ENCODE measurements at places on chromosomes 11 and 22.

DNA sequence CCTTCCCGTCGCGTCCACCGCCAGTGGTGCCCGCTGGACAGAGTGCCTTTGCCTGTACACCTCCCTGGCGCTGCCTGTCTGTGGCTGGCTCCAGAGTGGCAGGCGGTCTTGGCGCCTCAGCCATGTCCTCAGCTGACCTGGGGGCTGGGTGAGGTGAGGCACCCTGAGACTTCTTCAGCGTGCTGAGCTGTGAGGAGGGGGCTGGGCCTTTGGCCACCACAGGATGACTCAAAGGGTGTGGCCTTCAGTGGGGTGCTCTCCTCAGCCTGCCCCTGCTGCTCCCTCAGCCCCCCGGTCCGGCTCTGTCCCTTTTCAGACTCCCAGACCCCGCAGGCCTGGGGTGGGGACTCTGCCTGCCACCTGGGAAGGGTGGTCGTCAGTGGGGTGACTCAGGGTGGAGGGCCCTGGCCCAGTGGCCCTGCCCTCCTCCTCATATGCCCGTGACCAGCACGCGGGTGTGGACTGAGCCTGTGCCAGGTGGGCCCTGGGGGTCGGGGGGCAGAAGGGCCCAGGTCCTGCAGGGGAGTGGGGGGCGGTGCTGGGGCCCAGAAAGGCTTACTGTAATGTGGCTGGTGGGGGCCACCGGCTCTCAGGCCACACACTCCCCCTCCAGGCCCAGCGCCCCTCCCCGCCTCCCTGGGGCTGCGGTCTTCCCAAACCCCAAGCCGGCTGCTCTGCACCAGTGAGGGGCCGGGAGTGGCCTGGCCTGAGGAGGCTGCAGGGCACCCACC is 15.9 kb downstream of the CRELD2 start:
- no peak for DNase-seq

DNA sequence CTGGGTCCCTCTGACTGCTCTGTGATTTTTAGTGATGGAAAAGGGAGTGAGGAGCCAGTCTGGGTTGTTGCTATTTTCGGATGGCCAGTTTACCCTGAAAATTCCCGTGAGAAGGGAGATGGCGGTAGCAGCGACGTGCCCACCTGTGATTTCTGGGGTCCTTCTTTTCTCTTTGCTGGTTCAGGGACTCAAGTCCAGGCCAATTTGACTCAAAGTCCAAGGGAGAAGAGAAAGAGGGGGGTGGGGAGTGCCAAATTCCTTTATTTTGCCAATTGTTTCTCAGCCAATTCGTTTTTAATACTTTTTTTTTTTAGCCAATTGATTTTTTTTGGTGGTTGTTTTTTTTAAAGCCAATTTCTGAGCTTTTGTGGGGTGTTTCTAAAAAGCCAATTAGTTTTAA is 6.9 kb downstream of the IGF2 start:
- no peak for DNase-seq

DNA sequence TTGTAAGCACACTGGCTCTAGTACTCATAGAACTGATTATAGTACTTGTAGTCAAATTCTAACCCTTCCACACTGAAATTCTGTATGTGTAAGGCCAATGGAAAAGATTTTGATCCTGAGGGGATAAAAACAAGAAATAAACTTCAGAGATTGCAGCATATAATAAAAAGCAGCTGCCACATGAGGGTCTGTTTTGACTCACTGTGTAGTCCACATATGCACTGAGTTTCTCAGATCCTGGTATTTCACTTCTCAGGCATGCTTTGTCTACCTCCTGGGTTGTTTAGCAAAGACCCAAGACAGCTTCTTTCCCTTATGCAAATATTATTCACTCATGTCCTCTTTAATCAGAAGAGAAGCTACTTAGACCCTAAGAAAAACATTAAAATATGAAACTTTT is 71.1 kb upstream of the SLC5A12 start:
- DNase-seq, result no peak

- DNase-seq, result no peak
Measured at GRCh38 chr22:49693848-49694247, 133.8 kb downstream of the BRD1 start.

- DNase-seq, result no peak
Measured at GRCh38 chr22:46065691-46066454, 84.5 kb upstream of the PPARA start.

DNA sequence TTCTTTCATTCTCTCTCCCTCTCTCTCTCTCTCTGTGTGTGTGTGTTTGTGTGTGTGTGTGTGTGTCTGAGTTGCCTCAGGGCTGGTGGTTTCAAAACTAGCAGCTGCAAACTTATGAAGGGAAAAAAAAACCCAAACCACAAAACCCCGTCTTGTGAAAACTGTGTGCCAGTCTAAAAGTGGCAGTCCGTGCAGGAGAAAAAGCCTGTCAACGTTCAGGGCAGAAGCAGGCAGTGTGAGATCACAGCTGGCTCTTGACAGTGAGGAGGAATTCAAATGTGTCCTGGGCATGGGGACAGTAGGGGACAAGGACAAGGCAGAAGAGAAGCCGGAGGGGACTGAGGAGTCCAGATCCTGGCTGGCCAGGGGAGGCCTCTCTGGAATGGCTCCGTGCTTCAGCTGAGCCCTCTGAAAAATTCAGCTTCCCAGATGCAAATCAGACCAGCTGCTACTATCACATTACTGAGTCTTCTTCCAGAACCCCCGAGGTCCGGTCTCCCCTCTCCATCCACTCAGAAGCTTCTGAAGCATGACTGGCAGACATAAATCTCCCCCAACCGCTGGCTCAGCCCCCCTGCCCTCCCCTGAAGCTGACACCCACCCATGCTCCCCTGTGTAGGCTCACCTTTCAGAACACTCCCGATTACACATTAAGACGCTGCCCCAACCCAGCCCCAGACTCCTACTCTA is 31.9 kb downstream of the FLI1 start:
- DNase-seq, result no peak

DNA sequence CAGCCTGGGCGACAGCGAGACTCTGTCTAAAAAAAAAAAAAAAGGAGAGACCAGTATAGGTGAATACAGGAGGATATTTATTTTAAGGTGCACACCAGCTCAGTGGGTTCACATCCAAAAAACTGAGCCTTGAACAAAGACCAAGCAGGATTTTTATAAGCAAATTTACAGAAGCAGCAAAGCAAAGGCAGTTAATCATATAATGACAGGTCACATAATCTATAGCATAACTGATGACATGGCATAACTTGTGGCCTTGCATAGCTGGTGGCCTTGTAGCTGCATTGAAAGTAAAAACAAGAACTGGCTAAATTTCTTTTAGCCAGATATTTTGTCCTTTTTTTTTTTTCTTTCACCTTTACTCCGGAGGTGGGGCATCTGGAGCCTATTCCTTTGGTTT is 2.7 kb upstream of the PLAAT3 start:
- no peak for DNase-seq

DNA sequence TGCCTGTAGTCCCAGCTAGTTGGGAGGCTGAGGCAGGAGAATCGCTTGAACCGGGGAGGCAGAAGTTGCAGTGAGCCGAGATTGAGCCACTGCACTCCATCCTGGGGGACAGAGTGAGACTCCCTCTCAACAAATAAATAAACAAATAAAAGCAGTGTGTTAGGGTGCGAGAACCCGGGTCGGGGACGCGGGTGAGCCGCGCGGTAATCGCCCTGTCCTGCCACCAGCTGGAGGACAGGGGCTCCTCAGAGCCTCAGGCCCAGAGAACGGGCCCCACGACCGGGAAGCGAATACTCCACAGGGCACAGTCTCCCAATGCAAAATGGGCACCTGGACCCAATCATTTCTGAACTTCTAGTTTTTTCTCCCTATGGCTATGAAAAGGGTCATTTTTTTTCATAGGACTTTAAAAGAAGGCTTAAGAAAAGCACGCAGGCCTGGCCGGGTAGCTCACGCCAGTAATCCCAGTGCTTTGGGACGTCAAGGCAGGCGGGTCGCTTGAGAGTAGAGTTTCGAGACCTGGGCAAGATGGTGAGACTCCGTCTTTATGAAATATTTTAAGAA is 744 bp upstream of the MCM5 start:
- DNase-seq, result no peak

GRCh38 chr11:72730737-72731136 is 21.5 kb downstream of the ARAP1 start:
- no peak for DNase-seq

- DNase-seq, result no peak
Measured at GRCh38 chr11:115085461-115086210, 407.3 kb downstream of the NXPE2 start.

GRCh38 chr11:45324459-45324858 is 38.3 kb upstream of the SYT13 start:
- no peak for DNase-seq

DNA sequence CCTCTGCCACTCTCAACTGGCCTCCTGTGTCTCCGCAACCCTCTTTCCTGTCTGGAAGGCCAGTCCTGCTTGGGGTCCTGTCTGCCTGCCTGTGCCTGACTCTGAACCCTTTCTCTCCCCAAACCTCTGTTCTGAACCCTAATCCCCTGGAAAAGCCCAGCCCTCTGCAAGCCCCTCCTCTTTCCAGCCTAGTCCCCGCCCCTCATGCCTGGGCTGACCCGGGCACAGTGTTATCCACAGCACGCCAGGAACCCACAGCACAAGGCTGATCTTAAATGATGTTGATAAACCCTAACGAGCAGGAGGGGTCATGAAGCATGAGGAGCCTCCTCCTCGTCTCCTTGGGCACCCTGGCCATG is at the start of gene IFITM10:
TSS of gene IFITM10 (minus strand) at position 115 of the 359 bp plus-strand sequence. CDS start 153 bp downstream, outside the sequence.
- DNase-seq, result no peak

- no peak for DNase-seq
Measured at GRCh38 chr22:23696326-23696851, 5.6 kb downstream of the RGL4 start.

DNA sequence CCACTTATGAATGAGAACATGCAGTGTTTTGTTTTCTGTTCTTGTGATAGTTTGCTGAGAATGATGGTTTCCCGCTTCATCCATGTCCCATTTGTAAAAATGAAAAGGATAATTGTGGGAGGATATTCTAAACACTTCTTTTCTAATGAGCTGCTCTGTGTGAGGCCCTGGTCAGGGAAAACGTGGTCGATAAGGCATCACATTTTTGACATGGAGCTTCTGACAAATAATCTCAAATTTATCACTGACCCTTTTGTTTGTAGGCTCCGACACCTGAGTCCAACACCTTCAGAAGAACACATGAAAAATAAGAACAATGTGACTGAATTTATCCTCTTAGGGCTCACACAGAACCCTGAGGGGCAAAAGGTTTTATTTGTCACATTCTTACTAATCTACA is at the start of gene OR4A15:
TSS of gene OR4A15 (plus strand) at position 301 of the 400 bp plus-strand sequence. CDS start at position 301, 0 bp downstream.
- DNase-seq, result no peak

DNA sequence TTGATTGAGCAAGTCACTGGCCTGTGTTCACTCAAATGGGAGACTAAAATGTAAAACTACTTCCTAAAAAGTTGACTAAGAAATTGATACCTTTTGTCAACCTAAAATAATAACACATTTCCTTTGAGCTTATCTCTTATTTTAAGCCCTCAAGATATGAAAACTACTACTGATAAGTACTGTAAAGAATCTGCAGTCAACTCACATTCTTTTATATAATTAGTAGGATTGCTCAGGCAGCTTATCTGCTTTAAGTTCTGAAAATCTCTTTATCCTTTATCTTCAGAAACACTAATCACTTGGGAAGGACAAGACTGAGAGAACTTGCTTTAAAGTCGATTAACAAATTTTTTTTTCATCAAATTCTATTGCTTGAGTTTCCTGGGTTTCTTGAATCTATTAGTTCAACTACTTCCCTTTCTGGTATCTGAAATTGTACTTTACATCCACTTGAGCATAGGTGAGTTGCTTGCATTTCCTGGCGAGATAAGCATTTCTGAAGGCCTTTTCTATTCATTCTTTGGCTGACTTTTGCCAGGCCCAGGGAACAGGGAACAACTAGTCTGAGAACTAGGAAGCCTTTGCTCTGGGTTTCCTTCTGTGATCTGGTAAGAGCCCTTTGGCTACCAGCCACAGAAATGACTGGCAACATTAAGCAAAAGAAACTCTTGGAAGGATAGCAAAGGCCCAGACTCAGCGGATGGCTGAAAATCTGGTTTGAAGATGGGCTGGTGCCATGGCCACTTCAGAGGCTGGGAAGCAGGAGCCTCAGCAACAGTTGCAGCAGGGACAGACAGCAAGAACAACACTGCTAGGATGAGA is 19.3 kb upstream of the CSRP3 start:
- DNase-seq, result no peak

DNA sequence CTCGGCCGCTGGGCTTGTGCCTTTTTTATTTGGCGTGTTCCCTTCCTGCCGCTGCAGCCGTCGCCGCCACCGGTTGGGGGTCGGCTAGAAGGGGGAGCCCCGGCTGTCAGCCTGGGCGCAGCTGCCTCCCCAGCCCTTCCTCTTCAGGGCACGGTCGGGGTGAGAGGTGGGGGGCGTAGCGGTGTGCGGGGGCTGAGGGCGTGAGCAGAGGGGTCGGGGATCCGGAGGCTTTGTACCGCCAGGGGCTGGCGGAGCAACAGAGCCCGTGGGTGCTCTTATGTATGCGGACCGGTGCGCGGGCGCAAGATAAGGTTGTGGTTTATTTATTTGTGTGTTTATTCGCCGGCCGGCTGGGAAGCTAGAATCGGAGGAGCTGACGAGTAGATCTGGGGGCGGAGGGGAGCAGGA is 477 bp downstream of the ZBTB16 start:
- DNase-seq, result no peak

GRCh38 chr11:19380375-19380774 is 139.6 kb upstream of the E2F8 start:
- peak; percentile 72 for DNase-seq

DNA sequence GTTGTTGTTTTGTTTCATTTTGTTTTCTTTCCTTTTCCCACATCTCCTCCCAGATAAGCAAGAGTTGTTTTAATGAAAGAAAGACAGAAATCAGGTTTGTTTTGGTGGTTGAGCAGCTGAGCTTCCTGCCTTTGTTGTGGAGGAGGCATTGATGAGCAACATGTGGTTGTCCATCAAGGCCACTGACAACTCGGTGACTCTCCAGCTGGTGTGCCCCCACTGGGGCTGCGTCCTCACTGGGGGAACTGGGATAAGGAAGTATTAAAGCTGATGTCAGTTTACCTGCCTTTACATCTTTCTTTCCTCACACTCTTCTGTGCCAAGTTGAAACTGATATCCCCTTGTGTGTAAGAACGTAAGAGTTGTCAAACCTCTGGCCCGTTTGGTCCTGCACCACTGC is 5.9 kb downstream of the VPS26B start:
- no peak for DNase-seq

- DNase-seq, result no peak
Measured at GRCh38 chr22:29946220-29946619, 63.2 kb downstream of the MTMR3 start.

GRCh38 chr11:65169164-65169641 is 830 bp upstream of the SPDYC start:
- DNase-seq, result no peak

- no peak for DNase-seq
Measured at GRCh38 chr22:32572741-32573500, 98.3 kb downstream of the FBXO7 start.

Data from HFF-Myc (cell line).